Large intestine (tissue), 12 donors: ENCODE measurements at places on chromosomes 7 and 10. TPM values are rescaled to one million over a fixed set of nuclear protein-coding genes. Genes with fewer than 3 reads are reported as not detected.

LIPK gene
- polyA plus RNA-seq: not detected

DGKI gene
- 1.4 TPM for polyA plus RNA-seq

CPA1 gene
- 2.1 TPM for polyA plus RNA-seq

NT5C2 gene
- polyA plus RNA-seq: 63.9 TPM

AGAP5 gene
- 16.6 TPM for polyA plus RNA-seq

DNA sequence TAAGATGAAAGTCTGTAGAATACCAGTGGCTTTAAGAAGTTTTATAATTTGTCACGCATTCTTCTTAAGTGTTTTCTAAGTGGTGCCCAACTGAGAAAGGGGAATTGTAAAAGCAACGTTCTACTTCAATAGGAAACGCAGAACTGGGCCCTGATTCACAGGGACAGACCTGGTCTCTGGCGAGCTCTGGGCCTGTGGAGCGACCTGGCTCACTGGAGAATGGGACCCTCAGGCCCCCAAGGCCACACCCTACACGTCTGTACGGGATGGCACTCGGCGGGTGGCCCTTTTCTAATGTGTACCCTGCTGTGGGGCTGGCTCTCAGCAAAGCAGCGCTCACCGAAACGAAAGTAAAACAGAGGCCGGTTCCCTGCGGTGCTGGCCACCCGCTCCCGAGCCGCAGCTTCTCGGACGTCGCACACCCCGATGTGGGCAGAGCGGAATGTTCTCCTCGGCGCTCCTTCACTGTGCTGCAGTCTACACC lies 205.0 kb downstream of the DIP2C start:
- no peak for DNase-seq

- DNase-seq: no peak
Observed at GRCh38 chr10:69211524-69211923, 8.6 kb upstream of the HKDC1 start.
